NCI-H1417 treated with DMSO at 0.1 percent for 48 hours (cell line): ENCODE measurements at places on chromosomes 5 and 9.

GRCh38 chr5:52560366-52560765, 227.3 kb upstream of the ITGA1 start:
- DNase-seq, result peak; percentile 31

- DNase-seq, result no peak
Measured at GRCh38 chr5:32710550-32711361, at the start of gene NPR3. Gene NPR3, plus strand, starts transcription at chr5:32711321. Its CDS starts 456 bp downstream, at chr5:32711777.

DNA sequence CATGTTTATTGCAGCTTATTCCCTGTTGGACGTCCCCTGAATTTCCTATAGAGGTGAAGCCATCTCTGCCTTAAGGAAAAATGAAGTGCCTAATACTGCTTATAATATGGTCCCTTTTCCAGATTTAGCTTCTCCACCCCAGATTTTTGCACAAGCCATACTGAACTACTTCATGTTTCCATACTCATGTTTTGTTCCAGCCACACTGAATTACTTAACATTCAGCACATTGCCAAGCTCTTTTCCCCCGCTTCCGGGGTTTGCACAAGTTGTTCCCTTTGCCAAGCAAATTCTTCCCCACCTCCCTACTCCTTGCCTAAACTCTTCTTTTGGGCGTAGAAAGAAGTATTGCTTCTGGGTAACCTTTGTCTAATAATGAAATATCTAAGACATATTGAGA, 1.7 kb upstream of the CNTRL start:
- no peak for DNase-seq

- no peak for DNase-seq
Measured at GRCh38 chr9:72650206-72650605, 128.8 kb downstream of the TMC1 start.

DNA sequence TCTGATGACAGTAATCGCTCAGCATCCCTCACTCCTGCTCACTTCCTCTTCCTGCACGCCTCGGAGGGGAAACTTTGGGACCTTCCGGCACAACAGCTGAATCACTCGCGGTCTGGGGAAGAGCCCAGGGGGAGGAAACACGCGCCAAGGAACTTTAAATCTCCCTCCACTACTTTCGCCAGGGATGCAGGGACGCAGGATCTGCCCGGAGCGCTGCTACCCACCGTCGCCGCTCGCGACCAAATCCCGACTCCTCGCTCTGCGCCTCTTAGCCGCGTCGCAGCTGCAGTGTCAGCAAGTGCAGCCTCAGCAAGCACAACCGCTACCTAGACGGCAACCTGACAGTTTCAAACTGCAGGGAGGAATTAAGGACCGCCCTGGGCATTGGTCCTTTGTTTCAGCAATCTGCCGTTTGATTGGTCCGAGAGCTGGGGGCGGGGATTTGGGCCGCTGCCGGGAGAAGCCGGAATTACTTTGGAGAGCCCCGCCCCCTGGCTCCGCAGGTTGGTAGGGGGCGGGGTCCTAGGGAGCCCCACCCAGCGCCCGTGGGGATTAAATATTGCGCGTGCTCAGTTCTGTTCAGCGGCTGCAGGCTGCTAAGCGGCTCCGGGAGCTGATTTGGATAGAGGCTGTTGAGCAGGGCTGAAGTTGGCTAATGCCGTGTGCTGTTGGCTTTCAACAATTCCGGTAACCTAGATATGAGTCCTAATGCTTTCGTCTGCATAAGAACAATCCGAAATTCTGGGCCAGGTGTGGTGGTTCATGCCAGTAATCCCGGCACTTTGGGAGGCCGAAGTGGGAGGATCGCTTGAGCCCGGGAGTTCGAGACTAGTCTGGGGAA, at the start of gene POC5:
TSS of gene POC5 (minus strand) at position 356 of the 841 bp plus-strand sequence. CDS start 4,500 bp downstream, outside the sequence.
- peak; percentile 55 for DNase-seq

DNA sequence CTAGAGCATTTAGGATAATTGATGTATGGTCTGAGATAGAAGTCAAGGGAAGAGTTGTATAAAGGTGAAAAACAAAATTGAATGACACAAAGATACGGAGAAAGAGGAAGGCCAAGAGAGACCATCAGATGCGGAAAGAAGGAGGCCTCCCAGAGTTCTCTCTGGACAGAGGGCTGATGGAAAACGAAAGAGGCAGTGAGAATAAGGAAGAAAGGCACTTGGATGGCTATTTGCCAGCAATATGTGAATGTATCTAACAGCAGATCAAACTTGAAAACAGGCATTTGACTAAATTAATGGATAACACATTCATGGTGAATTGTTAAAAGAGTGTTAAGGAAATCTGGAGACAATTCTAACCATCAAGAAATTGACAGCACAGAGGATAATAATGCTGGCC, 2.4 kb upstream of the DOCK8 start:
- no peak for DNase-seq

GRCh38 chr5:154311362-154311761, 120.8 kb downstream of the GALNT10 start:
- no peak for DNase-seq

- no peak for DNase-seq
Measured at GRCh38 chr5:87650284-87650683, 237.6 kb upstream of the CCNH start.

DNA sequence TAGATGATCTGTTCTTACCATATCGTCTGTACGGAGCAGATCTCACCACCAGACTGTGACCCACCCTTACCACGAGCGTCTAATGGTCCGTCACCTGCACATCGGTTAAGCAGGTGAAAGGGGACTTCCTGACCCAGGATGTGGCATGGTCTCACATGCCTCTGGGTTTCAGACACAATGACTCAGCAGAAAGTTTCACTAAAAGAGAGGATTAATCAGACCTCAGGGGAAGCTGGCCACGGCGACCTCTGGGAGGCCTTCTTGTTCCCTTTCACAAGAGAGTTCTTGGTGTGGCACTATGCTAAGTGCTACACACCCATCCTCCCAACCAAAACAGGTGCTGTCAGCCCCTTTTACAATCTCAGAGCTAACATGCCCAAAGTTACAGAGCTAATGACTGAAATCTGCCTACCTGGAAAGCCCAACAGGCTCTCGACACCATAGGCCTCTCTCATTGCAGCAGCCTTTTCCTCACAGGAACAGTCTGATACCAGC, 41.6 kb downstream of the ADAMTS12 start:
- no peak for DNase-seq

DNA sequence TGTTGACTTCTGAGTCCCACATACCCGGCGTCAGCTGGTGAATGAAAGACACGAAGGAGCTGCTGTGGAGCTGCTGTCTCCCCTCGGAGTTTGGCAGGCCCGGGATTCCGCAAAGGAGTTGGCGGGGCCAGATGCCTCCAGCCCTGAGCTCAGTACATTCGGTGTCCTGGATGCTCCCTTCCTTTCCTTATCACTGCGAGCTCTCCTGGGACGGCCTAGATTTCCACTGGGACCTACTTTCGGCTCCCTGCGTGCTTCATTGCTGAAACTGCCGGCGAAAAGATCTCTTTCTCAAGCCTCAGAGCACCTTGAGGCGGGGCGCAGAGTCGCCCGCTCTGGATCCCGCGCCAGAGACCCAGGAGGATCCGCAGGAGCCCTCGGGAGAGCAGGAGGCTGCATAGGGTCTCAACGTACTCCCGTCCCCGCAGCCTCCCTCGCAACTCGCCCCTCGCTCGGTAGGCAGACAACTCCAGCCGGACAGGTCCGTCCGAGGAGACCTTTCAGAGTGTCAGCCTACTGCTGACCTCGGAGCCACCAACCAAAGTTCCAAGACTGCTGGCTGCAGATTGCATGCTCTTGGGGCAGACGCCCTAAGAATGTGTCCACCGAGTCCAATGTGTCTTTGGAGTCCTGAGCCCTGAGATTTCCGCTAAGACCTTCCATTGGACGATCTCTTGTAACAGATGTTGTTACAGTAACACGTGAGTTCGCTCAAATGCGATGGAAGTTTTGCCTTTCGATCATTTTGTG, 6.1 kb downstream of the ANXA2R start:
- no peak for DNase-seq

DNA sequence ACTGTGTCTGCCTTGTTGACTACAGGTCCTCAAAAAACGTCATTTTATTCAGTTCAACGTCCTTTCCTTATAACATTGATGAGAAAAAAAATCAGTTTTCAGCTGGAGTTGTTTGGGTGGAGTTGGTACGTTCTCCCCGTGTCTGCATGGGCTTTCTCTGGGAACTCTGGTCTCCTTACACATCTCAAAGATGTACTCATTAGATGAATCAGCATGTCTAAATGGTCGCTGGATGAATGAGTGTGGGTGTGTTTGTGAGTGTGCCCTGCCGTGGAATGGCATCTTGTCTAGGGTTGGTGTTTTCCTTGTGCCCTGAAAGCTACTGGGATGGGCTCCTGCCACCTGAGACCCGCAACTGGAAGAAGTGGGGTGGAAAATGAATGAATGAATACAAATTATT, 30.1 kb downstream of the EGR1 start:
- DNase-seq, result no peak

DNA sequence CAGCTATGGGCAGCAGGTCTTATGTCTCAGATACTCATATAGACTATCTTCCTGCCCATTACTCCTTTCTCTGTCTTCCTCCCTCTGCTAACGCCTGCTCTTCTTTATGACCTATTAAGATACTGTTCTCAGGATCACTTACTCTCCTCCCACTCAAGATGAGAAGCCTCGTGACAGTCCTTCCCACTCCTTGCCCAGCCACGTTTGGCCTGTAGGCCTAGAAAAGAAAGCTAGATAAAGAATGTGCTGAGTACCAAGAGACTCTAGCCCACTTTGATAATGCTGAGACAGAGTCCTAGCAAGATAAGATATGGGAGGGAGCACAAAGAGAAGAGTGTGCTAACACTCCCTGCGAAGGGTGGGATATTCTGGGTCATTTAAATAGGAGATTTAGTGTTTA, 6.8 kb upstream of the DENND4C start:
- no peak for DNase-seq

- DNase-seq, result no peak
Measured at GRCh38 chr9:101435601-101436079, at the start of gene ALDOB. Gene ALDOB, minus strand, starts transcription at chr9:101435774. Its CDS starts 4,887 bp downstream, at chr9:101430887.

GRCh38 chr5:62506659-62507460, 71.8 kb upstream of the LRRC70 start:
- DNase-seq, result no peak

DNA sequence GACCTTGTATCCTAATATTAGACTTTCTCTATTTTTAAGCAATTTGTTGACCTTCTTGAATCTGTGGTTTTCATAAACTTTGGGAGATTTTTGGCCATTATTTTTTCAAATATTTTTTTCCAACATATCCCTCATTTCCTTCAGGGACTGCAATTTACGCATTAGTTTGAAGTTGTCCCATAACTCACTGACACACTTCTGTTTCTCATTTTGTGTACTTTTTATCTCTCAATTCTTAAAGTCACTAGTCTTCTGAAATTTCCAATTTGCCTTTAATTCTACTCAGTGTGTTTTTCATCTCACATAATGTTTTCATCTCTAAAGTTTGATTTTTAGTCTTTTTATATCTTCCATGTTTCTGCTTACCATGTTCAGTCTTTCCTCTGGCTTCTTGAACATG, 356.8 kb downstream of the RAB3C start:
- no peak for DNase-seq

GRCh38 chr9:4328723-4329122, 28.9 kb upstream of the GLIS3 start:
- DNase-seq, result no peak

GRCh38 chr9:105346273-105346672, 101.6 kb upstream of the FSD1L start:
- DNase-seq, result no peak
